ENCODE measurements at places on chromosomes 16 and 17.
A peak's percentile ranks its signal among the peaks of the same experiment; 100 is the strongest.

DNA sequence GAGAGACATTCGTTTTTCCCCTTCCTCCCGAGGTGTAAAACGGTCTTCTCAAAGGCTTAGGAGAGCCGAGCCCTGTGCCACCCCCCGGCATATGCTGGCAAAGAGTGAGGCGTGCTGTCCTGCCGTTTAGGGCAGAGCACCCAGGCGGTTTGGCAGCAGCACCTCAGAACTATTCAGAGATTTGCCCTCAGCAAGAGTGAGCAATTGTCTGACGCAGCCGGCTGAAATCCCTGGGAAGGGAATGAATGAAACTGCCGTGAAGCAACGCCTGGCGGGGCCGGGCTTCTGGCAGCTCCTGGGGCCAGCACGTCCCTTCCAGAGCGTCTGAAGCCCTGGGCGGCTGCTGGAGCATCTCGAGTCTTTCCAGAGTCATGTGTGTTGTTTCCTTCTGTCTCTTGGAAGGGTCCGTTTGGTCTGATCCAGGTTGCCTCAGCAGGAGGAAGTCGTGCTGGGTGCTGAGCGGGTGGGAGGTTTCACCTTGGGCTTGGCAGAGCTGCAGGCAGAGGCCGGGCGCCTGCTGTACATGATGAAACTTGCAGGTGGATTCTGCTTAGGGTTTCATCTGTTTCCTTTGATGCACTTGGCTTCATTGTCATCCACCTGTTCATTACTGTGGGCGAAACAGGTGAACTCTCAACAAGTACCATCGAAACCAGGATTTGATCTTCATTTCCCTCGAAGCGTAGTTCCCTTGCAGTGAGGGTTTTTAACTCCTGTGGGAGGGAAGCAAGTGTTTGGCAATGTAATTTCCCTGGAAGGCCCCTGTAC, 35.4 kb downstream of the TBCD start:
- peak; percentile 85 for DNase-seq

- no peak for DNase-seq
These were observed 140.6 kb downstream of the RAB11FIP4 start for GRCh38 chr17:31532081-31532480.

DNA sequence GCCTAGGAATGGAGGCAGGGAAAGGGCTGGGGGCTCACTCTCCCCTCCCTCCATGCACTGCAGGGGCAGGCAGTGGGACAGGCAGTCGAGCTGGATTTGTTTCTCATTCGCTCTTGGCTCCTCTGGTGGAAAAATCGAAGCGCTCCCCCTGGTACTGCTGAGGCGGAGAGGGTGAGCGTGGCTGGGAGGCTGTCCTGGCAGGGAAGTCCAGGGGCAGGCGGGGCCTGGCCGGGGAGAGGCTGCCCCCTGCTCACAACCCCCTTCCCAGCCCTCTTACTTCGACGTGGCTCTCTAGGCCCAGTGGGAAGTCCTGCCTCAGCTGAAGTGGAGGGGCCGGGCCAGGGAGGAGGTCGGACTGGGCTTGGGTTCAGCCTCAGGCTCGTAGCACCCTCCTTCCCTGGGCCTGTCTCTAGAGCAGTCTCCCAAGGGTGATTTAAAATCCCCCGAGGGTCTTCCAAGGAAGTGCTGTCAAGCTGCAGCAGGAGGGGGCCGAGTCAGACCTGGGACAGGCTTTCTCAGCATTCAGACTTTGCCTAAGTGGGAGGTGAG, 16.5 kb upstream of the TMEM92 start:
- no peak for DNase-seq

- no peak for DNase-seq
These were observed 32.6 kb upstream of the ARL6IP1 start for GRCh38 chr16:18833707-18834505.

DNA sequence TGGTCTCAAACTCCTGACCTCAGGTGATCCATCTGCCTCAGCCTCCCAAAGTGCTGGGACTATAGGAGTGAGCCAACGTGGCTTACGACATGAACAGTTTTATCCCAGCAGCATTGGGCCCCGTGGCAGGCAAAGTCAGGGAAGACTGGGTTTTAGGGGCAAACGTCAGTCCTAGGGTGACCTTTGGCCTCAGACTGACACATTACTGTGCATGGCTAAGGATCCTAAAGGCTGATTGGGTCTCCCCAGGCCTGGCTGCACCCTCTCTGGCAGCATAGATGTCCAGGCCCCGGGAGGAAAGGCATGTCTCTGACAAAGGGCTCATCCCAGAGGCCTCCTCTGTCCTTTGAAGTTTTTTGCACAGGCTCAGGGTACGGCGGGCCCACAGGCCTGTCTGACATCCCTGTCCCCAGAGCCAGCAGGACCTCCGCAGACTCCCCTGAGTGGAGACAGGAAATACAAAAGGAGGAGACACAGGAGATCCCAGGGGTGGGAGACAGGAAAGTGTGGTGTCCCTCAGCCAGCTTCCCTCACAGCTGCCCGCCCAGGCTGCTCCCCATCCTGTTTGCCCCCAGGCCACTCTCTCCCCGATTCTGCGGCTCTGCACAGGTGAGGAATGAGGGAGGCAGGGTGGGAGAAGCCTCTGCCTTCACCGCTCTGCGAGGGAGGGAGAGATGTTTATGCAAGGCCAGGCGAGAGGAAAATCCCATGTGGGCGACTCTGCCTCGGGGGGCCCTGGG, 54.5 kb upstream of the MTSS2 start:
- DNase-seq, result no peak

DNA sequence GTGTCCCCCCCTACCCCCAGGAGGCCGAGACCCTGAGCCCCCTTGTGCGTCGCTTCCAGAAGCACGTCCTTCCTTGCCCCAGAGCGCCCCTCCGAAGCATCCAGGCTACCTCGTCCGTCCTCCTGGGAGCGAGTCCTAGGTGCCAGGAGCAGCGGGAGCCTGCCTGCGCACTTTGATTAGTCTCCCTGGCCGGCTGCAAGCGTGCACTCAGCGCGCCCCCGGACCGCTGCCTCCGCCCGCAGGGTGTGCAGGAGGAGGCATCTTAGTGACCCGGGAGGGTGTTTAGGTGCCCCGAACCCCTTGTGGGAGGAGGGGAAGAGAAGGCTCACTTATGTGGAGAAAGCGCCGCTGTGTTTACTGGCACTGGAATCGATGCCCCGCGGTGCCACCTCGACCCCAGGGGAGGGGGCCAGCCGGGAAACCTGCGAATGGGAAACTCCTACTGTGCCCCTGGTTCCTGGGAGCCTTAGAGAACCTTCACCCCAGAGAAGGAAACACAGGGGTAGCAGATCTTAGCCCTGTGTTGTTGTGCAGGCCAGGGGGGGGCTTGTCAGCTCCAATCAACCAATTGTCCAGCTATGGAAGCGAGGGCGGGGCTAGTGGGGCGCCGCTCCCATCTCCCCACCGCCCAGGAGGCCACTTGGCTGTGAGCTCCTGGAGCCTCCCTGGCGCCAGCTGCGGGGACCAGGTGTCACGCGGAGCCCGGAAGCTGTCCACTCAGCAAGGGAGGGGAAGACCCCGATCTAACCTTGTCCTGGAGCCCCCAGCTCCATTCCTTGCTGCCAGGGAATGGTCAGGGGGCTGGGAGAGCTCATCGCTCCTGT, 922.8 kb upstream of the EEF2KMT start:
- DNase-seq, result no peak

DNA sequence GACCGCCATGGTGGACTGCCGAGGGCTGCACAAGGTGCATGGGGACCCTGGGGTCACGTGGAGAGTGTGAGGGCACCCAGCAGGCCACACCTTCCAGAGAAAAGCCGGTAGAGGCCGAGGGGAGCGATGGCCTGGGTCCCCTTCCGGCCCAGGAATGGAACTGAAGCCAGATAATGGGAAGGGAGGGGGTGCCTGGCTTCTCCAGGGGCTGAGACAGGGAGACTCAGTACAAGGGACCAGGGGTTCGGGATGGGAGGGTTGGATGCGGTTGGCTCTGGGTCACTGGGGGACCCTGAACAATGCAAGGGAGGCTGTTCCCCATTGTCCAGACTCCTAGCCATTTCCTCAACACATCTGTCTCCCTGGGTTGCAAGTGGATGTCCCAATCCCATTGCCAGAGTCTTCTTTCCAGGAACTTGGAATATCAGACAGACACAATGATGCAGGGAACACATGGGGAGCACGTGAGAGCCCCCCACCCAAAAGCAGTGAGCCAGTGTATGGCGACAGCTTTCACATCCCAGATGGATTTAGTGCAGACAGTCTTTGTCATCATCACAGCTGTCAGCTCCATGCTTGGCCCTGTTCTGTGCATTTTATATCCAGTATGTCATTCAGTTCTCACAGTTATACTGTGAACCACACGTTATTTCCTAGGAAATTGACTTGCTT, 23.6 kb upstream of the DNAI2 start:
- no peak for DNase-seq

All from adipocyte (in vitro differentiated cells).